ENCODE measurements at places on chromosomes 11 and 22. TPM values are rescaled to one million over a fixed set of nuclear protein-coding genes. Genes with fewer than 3 reads are reported as not detected.

The OR52I2 gene
- not detected for total RNA-seq

The GAS2 gene
- total RNA-seq = 2.2 TPM

The SCN4B gene
- total RNA-seq = 5.1 TPM

The DDI1 gene
- total RNA-seq = not detected

The APOBEC3H gene
- not detected for total RNA-seq

- no peak for DNase-seq
Observed at GRCh38 chr11:126102436-126102981, 39.8 kb upstream of the CDON start.

DNA sequence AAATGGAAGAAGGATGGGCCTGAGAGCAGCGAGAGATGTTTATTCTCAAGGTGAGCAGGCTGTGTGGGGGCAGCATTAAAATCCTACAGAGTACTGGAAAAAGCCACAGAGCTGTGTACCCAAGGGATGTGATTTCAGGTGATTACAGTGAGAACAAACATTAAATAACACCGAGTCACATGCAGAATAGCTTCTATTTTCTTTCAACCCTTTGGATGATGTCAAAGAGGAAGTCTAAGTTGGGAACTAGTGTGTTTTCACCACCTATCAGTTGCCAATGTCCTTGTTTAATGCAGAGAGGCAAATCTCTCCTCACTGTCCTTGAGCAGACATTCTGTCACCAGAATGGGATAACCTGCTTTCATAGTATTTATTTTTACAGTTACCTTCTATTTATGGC, 379.6 kb upstream of the NARS2 start:
- no peak for DNase-seq

DNA sequence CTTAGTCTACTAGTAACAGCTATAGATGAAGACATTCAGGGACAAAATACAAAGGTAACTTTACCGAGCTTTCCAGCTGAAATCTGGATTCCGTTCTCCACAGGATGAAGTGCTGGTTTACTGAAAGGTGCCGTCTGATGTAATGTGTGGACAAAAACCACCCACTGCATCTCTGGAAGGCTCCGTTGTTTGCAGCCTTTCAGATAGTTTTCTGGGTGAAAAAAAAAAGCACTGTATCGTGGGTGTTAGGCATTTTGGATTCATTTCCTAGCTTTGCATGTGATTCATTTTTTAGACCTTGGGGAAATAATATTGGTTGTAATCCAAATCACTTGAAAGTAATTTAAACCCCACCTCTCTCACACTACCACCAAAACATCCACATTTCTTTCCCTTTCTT, 10.4 kb downstream of the JAM3 start:
- DNase-seq = no peak

DNA sequence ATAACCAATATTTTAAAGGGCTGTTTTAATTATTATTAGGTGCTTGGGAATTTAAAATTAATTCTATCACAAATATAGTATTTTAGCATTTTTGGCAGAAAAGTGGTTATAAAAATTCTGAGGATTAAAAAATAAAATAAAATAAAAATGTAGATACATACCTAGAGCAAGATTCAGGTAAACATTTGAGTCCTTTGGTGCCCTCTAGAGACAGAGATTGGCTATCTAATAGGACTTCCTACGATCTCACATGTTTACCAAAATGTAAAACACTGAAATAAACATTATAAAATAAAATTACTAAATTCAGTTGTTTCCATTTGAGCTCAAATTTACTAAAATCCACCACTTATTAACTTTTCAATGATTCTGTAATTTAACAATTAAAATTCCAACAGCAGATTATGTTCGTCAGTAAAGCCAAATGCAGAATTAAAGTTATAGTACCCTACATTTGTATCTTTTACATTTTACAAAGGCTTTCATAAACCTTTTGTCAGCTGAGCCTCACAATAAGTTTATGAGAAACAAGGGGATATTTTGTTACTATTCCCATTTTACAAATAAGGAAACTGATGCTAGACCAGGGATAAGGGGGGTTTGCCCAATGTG, 27.7 kb downstream of the SLC36A4 start:
- DNase-seq = no peak

- DNase-seq = no peak
Observed at GRCh38 chr11:33411751-33412150, 154.6 kb downstream of the HIPK3 start.

DNA sequence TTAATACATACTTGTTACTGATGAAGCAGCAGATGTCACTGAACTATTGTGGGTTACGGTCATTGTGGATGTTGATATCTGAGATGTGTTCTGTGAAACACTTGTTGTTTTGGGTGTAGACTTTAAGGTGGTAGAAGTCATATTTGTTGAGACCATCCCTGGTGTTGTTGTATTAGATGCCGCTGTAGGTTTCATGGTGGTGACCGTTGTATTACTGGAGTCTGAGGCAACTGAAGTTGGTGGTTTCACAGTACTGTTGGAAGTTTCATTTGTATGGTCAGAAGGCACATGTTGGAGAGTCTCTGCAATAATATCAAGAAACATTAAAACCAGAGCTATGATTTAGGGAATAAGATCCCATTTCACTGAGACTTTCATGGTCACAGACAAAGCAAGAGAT, 50.7 kb downstream of the TMEM123 start:
- no peak for DNase-seq

GRCh38 chr22:21964234-21964633, 11.6 kb upstream of the PPM1F start:
- no peak for DNase-seq

GRCh38 chr11:68127714-68128681, 6.8 kb upstream of the CHKA start:
- peak; percentile 67 for DNase-seq

DNA sequence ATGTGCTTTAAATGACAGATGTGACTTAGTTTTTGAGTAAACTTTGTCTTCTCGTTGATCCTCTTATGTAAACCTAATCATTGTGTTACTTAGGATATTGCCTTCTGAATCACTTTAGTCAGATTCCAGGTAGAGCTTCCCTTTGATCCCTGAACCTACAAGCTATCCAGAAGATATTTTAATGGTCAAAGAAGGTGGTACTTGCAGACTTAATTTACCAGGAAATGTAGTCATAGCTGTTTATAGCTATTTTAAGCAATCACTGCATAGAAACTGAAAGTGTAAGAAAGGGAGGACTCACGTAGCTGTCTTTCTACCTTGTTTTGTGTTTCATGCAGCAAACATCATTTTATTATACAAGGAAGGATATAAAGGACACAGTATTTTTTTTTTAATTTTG, 189.5 kb downstream of the DDX10 start:
- DNase-seq = no peak

DNA sequence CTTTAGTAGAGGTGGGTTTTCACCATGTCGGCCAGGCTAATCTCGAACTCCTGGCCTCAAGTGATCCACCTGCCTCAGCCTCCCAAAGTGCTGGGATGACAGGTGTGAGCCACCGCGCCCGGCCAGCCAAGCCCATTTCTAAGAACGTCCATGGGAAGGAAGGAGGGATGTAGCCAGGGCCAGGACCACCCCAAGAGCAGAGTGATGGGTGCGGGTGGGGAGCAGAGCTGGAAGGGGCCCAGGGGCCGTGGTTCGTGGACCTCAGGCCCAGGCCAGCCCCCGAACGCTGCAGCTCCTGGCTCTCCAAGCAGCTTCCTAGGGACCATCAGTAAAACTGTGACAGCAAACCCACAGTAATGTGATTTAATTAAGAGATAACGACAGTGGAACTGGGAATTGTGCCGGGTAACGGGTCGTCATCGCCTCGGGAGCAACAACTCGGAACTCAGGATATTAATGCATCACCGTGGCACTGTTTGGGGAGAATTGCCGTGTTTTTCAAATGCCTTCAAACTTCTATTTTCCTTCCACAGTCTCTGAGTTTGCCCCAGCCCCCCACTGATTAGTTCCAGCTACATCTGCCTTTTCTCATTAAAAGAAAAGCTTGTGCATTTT, 74.3 kb downstream of the BRD1 start:
- no peak for DNase-seq

DNA sequence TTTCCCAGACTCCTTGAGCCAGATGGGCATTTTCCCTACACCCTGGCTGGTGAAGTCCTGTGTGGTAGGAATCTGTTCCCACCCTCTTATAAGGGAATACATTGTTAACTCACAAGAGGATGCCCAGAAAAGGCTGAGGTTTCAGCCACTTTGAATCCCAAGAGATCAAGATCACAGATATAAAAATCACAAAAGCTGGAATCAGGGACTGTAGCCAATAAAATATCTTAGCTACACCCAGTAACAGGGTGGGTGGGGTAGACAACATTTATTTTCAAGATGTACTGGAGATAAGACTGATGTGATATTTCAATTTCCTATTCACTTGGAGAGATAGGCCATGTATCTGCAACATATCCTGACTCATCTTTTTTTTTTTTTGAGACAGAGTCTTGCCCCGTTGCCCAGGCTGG, 50.3 kb downstream of the COPB1 start:
- DNase-seq = no peak
